ENCODE measurements at places on chromosomes 11 and 22.

- DNase-seq: no peak
These were observed 72.1 kb upstream of the SLC22A12 start for GRCh38 chr11:64518928-64519327.

DNA sequence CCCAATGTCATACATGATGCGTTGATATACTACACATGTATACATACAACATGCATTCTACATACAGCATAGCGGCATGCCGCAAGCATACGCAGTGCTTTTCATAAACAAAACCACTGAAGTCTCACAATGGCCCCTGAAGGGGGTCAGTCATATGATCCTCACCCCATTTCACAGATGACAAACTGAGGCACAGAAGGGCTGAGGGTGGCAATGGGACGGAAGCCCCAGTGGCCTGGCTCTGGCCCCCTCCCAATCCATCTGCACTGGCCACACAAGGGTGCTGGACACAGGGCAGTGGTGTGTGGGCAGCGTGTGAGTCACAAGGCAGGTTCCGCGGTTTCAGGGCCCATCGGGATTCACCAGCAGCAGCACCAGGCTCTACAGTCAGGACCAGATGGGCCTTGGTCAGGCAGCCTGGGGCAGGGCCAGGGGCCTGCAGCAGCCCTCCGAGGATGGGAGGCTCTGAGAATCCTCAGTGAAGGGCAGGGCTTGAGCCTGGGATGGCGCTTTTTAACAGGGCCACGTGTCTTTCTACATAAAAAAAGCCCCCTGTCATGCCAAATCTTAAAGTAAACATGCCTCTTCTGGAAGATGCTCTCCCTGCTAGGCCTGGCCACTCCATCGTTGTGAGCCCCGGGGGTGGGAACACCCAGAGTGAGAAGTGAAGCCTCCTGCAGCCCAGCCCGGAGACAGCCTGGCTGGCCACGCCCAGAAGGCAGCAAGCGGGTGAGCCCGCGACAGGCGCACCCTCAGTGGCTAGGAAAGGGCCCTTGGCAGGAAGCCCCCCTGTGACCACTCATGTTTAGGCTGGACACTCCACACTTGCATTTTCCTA is 206.5 kb downstream of the CTTN start:
- DNase-seq: no peak

DNA sequence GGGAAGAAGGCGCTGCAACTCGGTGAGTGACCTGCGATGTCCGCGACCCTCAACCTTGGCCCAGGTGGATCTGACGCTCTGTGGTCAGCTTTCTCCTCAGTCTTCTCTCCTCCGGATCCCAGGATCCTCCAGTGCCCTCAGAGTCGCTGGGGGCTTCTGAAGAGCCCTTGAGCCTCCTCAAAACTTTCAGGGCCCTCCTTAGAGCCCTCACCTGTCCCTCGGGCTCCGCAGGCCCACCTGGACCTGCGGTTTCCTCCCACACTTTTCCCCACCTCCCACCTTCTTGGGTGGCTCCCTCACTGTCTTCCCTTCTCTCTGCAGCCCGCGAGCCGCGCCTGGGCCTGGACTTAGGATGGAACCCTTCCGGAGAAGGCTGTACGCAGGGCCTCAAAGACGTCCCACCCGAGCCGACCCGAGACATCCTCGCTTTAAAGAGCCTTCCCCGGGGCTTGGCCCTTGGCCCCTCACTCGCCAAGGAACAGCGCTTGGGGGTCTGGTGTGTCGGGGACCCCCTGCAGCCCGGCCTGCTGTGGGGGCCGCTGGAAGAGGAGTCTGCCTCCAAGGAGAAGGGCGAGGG is 335 bp downstream of the ZNF408 start:
- no peak for DNase-seq

- no peak for DNase-seq
These were observed 146.8 kb downstream of the KIRREL3 start for GRCh38 chr11:126853732-126854131.

DNA sequence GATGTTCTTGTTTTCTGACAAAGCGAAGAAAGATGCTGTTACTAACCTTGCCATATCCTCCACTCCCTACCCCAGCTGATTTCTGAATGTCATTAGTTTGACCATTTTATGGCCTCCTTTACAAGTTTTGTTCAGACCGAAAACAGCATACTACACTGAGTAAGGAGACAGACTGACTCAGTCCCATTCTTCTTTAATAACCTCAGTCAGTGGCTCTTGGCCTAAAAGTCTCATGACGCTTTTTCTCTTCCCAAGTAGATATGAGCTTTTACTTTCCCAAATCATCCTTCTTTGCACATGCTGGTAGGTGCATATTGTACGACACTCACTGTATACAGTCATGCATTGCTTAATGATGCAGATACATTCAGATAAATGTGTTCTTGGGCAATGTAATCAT is 8.0 kb upstream of the FIBIN start:
- no peak for DNase-seq

DNA sequence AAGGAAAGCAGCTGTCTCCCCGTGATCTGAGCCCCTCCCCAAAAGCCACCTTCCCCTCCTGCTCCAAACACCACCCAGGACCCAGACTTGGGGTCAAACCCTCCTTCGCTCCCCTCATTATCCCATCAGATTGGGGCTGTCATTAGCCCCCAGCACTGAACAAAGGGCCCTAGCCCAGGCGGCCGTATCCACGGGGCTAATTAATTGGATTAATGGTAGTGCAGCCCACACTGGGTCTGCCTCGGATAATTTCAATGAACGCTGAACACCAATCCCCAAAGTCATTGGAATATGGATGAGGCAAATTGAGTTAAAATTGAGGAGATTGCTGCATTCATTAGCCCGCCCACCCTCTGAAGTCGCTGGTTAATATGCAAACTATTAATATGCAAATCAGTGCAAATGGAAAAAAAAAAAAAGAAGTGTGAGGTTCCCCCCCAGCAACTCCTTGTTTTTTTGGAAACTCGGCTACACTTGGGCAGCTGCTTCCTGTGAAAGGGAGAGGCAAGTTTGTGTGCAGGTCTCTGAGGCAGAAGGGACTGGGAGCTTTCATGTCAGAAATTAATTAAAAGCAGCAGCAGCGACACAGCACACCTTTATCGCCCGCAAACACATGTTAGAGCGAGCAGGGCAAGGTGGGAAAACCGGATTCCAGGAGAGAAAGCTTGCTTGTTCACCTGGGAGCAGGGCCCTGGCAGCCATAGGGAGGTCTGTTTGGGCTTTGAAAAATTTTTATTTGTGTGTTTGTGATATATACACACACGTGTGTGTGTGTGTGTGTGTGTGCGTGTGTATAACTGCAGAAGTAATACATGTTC is 517.8 kb downstream of the MIAT start:
- DNase-seq: no peak

DNA sequence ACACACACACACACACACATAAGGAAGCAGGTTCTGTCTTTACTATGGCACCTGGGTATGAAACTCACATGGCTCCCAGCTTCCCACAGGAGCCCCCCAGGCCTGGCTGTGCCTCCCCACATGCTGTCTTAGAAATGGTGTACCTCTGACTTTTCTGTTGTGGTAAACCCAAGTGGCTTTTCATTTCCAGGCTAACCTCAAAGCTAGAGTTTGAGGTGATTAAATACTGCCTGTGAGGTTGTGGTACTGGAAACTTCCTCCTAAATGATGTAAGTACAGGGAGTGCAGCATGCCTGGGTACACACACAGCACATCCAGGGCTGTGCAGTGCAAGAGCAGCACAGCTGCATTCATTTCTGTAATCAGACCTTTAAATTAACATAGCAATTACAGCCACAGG is 34.4 kb downstream of the ME3 start:
- no peak for DNase-seq

- DNase-seq: no peak
These were observed 21.9 kb downstream of the ASCC2 start for GRCh38 chr22:29816128-29816527.

GRCh38 chr11:72174302-72175070 is 17.5 kb upstream of the FOLR1 start:
- no peak for DNase-seq

DNA sequence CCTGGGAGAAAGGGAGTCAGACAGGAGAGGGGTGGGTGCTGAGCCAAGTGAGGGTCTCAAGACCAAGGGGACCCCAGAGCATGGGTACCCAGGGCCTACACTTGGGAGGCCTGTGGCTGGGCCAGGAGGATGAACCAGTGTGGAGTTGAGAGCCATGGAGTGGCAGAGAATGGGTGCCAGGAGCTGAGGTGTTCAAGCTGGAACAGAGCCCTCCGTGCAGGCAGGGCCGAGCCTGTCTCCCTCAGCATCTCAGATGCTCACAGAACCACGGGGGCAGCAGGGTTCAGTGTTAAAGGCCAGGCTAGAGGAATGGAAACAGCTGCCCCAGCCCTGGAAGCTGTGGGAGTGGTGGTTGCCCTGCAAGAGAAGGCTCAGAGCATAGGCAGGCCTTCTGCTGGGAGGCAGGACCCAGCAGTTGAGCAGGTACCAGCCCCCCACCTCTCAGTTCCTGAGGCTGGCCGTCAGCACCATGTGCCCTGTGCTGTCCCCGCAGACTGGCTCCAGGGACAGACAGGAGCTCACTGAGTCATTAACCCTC is 32.3 kb downstream of the RSPH14 start:
- DNase-seq: no peak
